ENCODE measurements at places on chromosomes 13 and 19.

GRCh38 chr19:49567861-49568441 is 12.4 kb downstream of the NOSIP start:
- no peak for DNase-seq

- no peak for DNase-seq
Observed at GRCh38 chr13:49403996-49404702, 39.7 kb downstream of the CAB39L start.

DNA sequence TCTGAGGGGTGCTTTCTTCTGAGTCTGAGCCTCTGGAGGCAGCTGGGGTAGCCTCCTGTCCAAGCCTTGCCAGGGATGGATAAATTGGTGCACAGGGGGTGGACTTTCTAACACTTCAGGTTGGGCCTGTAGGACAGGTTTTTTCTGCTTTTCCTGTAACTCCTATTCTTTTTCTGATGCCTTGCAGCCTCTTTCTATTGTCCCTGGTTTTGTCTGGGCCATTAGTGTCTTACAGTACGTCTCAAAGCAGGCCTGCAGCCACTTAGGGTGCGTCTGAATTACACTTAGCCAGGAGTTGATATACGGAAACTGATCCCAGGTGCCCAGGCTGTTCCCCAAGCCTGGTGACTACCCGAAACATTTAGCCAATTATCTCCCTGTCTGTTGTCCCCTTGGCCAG is 213.3 kb upstream of the HTR2A start:
- no peak for DNase-seq

GRCh38 chr13:102679449-102680132 is 15.3 kb downstream of the METTL21C start:
- no peak for DNase-seq

GRCh38 chr19:1668486-1669270 is 16.3 kb upstream of the TCF3 start:
- DNase-seq = no peak

- no peak for DNase-seq
Observed at GRCh38 chr13:113415825-113416224, 37.5 kb downstream of the ADPRHL1 start.

GRCh38 chr13:49297338-49297737 is 49.6 kb downstream of the CDADC1 start:
- DNase-seq = no peak

- no peak for DNase-seq
Observed at GRCh38 chr13:58340895-58341294, 709.4 kb downstream of the PCDH17 start.

- DNase-seq = no peak
Observed at GRCh38 chr13:29008296-29008695, 188.2 kb downstream of the MTUS2 start.

DNA sequence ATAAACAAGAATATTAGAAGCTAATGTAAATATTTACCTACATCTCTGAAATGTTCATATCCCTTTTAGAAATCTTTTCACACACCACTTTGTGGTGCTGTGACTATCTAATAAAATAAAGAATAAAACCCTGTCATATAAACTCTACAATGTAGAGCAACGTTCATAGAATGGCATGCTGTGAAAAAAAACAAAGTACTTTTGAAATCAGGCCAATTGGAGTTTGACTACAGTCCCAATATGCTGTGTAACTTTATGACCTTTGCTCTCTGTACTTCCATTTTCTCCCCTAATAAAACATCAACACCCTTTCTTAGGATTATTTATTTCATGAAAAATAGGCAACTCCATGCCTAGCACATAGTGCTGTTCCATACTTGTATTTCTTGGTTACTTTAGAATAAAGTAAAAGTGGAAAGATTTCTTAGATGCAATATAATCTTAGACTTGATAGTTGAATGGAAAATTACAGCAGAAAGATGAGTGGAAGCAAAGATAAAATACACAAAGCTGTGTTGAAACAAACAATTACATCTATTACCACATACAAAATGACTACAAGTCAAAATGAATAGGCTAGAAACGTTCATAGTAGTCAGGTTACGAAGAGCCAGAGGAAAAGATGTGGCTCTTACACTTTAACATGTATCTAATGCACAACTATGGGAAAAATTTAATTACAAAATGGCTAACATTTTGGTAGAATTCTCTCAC is 613.2 kb upstream of the SLITRK5 start:
- no peak for DNase-seq

DNA sequence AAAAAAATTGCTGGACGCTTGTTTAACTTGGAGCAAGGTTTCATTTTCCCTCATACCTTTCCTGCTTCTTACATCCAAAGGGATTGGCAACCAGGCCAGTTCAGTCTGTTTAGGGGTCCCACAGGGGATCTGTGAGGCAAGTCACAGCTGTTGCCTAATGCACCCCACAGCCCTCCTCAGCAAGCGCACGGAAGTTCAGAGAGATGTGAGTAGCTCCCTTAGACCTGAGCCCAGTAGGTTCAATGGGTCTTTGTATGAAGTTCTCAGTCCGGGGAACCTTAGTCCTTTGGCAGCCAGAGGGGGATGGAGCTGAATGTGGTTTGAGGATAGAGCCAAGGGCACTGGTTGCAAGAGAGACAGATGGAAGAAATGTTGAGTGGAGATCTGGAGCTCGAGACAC is 13.0 kb downstream of the SAMD4B start:
- DNase-seq = no peak

GRCh38 chr13:31697290-31697689 is 42.0 kb upstream of the RXFP2 start:
- no peak for DNase-seq

GRCh38 chr13:48866249-48866648 is 109.5 kb upstream of the FNDC3A start:
- DNase-seq = no peak

GRCh38 chr19:1837625-1838105 is 10.6 kb downstream of the REXO1 start:
- no peak for DNase-seq

DNA sequence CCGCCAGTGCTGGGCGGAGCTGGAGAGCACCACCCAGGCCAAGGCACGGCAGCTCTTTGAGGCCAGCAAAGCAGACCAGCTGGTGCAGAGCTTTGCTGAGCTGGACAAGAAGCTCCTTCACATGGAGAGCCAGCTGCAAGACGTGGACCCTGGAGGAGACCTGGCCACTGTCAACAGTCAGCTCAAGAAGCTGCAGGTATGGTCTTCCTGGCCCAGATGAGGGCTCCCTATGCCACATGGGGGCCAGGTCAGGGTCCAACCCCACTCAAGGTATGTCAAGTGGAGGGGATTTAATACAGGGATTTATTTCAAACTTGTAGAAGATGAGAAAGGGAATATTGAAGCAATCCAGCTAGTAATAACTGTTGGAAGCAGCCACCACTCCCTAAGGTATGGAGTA is 42.5 kb upstream of the SHKBP1 start:
- no peak for DNase-seq

DNA sequence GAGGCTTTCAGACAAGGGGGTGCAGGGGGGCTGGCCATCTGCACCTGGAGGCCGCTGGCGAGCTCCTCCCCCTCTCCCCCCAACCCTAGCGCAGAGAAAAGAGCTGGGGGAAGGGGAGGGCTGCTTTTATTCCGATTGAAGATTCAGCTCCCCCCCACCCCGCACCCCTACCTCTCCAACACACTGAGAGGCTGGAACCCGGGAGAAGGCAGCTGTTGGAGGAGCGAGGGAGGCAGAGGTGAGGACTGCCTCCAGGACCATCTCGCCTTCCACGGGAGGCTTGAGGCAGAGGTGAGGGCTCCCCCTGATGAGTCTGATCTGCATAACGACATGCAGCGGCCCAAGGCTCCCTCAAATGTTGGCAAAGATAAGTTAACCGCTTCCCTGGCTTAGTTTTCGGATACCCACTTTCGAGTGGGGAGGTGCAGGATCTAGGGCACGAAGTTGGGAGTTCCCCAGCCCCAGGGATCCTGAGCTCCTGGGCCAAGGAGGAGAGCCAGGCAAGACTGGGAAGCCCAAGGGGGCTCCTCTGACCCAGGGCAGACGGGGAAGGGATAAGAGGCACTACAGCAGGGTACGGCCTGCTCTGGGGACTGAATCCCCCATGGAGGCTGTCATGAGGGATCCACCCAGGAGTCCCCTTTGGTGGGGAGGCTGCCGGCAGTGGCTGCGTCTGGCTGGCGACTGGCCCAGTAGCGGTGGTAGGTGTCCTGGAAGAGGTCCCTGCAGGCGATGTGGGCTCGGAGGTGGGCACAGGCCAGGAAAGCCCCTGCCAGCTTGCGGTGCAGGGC is 1.2 kb upstream of the NUMBL start:
- no peak for DNase-seq

- DNase-seq = no peak
Observed at GRCh38 chr13:30110301-30111070, 196.9 kb downstream of the KATNAL1 start.

GRCh38 chr19:47786566-47786965 is 8.1 kb downstream of the SELENOW start:
- no peak for DNase-seq

DNA sequence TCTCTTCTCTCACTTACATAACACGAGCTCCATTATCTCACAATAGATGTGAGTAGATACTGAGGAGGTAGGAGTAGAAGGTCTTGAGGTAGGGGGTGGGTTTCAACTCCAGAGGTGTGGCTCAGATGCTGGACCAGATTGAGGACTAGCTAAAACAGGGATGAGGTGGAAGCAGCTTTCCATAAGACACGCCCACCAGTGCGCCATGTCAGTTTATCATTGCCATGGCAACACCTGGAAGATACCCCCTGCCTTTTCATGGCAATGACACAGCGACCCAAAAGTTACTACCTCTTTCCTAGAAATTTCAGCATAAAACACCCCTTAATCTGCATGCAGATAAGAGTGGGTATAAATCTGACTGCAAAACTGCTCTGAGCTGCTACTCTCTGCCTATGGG is 44.1 kb downstream of the KCTD15 start:
- no peak for DNase-seq

DNA sequence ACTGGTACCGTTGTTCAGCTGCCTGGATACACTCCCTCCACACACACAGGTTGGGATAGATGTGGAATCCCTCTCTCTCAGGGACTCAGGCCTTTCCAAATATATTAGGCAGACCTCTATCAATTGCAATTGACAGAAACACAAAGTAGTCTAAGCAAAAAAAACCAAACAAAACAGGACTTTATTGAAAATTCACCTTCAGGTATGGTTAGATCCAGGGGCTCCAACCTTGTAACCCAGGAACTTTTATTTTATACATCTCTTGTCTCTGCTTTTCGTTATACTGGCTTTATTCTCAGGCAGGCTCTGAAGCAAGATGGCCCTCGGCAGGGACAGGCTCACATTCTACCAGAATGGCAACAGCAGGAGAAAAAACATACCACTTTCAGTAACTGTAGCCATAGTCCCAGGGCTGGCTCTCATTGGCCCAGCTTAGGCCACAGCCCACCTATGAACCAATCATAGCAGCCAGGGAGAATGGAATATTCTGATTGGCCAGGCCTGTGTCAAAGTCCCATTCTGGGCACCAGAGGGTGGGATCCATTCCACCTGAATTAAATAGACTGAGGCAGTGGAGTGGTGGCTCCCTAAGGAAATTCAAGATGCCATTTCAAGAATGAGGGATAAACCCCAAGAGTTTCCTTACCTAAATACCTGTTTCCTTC is 13.1 kb upstream of the CEACAM19 start:
- no peak for DNase-seq

- no peak for DNase-seq
Observed at GRCh38 chr19:45881909-45882528, 3.9 kb downstream of the IRF2BP1 start.

DNA sequence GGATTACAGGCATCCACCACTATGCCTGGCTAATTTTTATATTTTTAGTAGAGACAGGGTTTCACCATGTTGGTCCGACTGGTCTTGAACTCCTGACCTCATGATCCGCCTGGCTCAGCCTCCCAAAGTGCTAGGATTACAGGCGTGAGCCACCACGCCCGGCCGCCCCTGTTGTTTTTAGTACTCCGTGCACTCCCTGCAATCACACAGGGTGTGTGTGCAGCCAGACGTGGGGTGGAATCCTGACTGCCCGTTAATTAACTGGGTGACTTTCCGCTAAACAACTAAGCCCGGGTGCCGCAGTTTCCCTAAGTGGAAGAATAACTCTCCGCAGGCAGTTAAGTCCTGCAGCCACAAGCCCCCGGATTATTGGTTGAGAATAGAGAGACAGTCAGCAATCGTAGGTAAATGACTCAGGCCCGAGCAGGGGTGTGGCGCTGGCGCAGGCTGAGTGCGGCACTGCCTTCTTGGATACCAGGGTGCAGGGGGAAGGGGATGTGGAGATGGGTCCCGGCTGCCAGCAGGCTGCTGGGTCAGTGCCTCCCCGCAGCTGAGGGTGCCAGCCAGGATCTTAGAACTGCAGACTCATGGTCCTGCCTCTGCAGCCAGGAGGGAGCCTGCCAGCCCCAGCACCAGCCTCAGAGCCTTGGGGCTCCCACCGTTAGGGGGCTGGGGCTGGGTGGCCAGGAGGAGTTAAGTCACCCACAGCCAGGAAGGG is 6.1 kb upstream of the FXYD3 start:
- no peak for DNase-seq

GRCh38 chr13:89695343-89696257 is 1651.9 kb upstream of the MIR17HG start:
- DNase-seq = peak; percentile 3

DNA sequence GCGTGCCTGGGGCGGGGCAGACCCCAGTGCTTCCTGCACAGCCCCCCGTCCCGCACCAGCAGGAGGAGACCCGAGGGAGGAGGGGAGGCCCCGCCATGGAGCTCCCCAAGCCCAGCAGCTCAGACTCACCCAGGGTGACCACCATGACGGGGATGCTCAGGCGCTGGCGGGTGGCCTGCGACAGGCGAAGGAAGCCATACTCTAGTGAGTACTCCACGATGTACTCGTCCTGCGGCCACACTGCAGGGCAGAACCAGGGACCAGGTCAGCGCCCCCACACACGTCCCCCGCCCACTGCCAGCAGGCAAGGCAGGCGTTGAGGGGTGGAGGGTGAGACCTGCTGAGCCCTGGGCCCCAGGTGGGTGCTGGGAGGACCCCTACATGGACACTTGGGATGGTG is 8.6 kb downstream of the TMEM259 start:
- DNase-seq = no peak

DNA sequence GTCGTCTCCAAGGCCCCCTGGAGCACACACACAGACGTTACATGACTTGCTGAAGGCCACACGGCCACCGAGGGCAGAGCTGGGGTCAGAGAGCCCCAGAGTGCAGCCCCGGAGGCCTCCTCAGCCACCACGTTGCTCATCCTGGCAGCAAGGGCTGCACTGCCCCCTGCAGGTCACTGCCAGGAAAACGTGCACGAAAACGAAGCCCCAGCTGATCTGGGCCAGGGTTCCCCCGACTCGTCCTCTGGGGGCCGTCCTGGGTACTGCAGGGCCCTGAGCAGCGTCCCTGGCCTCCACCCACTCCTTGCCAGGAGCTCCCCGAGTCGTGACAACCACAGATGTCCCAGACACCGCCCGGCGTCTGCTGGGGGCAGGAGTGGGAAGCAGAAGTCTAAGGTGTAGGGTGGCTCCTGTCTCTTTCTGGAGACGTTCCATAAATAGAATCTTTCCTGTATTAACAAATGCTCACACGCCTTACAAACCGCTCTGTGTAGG is 3.4 kb downstream of the TPGS1 start:
- no peak for DNase-seq

- no peak for DNase-seq
Observed at GRCh38 chr13:45623516-45624090, 8.1 kb upstream of the ERICH6B start.
